ENCODE measurements at places on chromosomes 2 and 18.
A peak's percentile ranks its signal among the peaks of the same experiment; 100 is the strongest.

DNA sequence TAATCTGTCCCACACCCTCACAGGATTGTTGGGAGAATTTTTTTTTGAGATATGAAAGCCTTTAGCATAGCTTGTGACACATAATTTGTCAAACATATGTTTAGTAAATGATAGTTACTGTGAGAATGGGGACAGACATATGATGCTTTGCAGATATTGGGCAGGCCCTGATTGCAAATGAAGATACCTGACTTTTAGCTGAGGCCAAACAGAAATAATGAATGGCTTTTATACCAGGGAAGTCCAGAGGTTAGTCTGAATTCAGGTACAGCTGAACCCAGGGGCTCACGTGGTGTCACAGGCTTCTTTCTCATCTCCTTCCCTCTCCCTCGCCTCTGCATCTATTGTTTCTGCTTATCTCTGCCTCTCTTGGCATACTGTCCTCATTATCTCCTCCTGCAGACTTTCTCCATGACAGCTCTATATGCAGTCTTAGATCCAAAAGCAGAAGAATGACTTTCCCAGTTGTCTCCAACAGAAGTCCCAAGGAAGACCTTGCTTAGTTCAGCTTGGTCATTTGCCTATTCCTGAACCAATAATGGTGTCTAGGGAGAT is 4.9 kb upstream of the WNT10A start:
- DNase-seq = no peak

DNA sequence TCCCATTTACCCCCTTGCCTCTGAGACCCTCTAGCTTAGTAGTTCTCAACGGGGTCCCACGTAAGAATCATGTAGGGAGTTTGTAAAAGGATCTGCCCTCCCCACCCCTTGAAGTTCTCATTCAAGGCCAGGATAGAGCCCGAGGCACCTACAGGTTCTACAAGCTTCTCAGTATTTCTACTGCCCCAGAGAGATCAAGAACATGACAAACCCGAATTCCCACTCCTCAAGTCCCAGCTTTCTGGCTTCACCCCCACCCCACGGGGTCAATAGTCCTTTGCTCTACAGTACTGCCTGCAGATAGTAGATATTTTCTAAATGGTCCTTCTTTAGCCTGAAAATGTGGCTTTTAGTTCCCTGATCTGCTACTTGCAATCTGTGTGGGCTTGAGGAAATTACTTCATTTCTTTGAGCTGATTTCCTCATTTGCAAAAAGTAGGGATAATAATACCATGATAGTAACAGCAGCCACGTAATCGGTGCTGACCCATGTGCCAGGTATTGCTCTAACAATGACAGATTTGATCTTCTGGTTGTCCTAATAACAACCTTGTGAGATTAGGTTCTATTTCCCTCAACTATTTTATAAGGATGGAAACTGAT is 7.1 kb downstream of the CIB4 start:
- no peak for DNase-seq

DNA sequence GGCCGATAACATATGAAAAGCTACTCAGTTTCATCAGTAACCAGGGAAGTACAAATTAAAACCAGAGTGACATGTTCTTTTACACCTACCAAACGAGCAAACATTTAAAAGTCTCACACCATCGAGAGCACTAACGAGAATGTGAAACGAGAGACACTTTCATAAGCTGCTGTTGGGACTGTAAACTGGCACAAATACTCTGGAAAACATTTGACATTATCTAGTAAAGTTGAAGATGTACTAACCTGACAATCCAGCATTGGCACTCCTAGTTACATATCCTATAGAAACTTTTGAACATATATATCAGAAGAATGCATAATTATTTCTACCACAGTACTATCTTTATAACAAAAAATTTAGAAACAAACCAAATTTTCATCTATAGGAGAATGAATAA is 28.1 kb downstream of the NBAS start:
- DNase-seq = no peak

GRCh38 chr18:63151539-63151938 is 168.0 kb downstream of the BCL2 start:
- no peak for DNase-seq

DNA sequence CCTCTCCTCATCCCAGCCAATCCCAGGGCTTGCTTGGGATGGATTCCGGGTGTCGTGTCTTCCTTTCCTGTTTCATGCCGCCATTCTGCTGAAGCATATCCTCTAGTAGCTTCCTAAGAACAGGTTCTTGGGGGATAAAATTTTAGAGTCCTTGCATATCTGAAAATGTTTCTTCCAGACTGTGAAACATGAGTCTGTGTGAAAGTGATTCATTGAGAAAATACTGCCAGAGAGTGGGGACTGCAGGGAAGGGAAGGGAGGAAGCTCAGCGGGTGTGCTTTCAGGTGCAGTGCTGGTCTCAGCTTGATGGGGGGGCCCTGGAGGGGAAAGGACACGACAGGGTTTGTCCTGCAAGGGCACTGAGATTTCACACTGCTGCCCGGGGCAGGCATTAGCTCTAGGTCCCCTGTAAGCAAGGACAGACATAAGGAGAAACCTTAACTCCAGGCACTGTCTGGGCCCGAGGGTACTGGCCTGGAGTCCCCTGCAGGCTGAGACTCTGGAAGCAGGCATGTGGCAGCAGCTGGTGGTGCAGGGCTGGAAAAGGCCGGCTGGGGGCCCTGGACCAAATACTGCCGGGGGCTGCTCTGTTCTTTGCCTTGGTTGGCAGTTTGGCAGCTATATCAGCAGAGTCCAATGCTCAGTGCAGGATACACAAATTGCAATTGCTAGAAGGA is 97.6 kb upstream of the HS6ST1 start:
- DNase-seq = no peak

DNA sequence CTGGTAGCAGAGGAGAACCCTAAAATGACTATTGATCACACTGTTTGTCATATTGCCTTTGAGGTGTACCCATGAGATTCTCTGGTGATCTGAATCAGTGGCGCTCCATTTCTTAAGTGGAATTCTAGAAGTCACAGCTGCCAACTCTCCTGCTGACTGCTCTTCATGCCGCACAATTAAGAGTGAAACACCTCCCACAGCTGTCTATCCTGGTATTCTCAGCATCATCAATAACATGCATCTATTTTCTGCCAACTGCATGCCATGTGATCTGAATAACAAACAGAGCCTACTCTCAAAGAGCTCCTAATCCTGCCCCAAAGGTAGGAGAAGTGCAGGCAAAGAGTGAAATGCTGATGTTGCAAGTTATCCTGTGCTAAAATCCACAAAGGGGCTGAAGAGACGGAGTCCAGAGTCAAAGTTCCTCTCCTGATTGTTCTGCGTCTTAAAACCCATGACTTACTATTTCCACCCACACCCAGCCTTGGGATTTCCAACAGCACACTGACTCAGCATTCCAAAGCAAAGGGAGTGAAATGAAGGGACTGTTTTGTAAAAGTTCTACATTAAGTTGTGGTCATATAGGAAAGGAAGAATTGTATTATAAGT is 13.7 kb upstream of the DAPL1 start:
- peak; percentile 41 for DNase-seq

GRCh38 chr2:9020267-9020666 is 16.8 kb upstream of the MBOAT2 start:
- DNase-seq = no peak

DNA sequence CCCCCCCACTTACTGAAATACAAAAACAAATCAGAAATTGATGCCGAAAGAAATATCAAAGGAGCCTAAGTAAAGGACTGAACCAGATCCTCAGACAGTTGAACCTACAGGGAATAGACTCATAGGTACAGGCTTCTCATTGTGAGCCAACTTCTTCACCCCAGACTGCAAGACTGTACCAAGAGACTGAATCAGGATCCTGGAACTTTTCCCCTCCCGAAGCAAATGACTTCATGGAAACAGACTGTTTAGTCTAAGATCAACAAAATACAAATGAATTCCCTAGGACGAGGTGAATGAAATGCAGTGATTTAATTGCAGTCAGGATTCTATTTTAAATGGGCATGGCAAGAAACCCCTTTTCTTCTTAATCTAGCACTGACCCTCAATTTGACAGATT is 53.6 kb upstream of the RNF152 start:
- DNase-seq = peak; percentile 49

DNA sequence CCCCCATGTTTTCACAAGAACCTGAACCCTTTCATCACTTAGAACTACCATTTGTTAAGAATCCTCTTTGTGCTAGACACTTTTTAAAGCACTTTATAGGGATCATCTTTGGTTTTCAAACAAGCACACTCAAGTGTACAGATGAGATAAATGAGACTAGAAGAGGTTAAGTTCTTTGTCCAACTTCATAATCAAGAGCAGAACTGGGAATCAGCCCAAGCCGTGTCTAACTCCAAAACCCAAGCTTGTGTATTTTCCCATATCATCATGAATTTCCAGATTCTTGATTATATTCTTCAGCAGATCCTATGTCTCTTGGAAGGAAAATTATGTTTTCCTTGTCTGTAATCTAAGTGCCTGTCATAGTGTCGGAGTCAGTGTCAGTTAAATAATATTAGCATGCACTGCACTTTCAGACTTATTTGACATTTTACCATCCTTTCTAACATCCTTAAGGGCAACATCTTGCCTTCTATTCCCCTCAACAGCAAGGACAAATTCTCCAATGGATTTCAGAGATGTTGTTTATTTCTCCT is 123.0 kb upstream of the SETBP1 start:
- DNase-seq = no peak

DNA sequence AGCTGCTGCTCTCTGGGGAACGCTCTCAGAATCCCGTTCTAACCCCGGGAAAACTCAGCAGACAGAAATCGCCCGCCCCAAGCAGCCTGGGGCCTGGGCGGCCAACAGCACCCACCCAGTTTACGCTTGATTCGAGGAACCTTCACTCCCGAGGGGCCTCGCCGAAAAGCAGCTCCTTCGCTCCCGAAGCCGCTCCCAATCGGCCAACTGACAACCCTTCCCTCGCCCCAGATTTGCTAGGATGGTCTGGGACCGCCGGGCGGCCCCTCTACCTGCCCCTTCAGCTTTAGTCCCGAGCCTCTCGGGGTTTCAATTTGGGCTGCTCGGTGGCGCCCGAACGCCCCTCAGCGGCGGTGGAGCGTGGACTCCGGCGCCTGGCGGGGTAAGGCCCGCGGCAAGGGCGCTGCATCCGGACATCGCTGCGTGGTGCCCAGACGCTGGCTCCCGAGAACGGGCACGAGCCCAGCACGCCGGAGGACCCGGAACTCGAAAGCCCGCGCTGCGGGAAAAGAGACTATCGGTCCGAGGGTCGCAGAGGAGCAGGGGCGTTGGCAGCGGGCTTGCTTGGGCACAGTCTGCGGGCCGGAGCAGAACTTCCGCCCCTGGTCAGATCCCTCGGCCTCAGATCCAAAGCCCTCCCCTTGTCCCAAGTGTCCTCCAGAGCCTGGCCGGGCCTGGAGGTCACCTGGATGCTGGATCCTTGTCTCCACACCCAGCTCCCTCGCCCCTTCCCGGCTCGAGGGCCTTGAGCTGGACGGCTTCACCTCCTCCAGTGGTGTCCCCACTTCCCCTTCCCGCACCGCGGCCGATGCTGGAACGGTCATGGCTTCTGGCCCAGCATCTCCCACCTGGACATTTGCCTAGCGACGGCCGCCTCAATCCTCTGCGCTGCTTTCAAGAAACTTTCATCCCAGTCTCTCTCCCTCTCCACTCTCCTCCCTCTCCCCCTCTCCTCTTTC is 3.0 kb upstream of the OTX1 start:
- no peak for DNase-seq

DNA sequence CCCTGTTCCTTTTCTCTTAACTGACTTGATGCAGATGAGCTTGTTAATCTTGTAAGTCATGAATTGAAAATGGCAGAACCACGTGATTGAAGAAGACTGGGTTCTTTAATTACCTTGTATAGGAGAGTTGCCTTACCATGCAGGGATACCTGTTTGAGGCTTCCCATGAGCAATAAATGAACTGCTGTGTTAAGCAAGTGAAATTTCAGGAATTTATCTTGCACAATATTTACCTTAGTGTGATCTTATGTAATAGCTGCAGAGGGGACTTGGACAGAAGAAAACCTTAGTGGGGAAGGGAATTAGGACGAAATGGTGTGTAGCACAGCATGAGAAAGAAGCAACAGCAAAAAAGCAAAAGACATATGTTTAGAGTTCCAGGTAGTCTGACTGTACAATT is 384.0 kb upstream of the TMEFF2 start:
- no peak for DNase-seq

DNA sequence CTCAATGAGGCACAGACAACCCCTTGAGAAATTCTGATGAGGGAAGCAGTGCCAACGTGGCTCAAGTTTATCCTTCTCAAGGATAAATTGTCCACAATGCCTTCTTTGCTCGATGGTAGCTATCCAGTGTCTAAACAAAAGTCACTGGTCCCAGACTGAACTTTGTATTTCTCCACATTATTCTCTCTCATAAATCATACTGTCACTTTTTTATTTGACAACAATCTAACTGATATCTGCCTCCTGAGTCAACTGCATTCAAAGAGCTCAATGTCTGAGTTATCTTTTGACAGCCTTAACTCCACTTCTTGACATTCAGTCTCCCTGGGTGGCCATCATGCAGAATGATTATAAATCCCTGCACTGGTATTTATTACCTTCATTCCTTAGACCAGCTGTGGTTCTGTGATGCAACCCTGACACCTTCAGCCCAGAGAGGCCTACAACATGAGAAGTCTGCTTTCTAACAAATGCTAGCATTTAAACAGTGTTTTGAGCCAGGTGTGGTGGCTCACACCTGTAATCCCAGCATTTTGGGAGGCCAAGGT is 38.2 kb downstream of the IMMT start:
- DNase-seq = no peak

DNA sequence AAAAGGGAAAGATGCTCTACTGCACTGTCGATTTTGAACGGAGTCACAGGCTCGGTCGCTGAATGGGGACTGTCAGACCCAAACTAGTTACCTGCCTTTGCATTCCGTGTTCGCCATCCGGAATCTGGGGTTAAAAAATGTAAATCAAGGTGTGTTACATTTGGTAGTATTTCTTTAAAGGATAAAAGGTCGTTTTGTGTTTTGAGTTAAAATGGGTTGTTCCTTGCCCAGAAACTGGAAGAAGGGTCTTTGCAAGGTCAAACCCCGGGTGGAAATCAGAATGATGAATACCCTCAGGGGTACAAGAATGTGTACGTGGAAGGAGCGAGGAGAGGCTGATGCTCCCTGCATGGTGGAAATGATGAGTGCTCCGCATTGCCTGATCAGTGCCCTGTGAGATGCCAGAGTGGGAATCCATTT is 1.0 kb downstream of the VSNL1 start:
- DNase-seq = no peak

GRCh38 chr18:744832-745597 is 32.6 kb upstream of the ENOSF1 start:
- no peak for DNase-seq

DNA sequence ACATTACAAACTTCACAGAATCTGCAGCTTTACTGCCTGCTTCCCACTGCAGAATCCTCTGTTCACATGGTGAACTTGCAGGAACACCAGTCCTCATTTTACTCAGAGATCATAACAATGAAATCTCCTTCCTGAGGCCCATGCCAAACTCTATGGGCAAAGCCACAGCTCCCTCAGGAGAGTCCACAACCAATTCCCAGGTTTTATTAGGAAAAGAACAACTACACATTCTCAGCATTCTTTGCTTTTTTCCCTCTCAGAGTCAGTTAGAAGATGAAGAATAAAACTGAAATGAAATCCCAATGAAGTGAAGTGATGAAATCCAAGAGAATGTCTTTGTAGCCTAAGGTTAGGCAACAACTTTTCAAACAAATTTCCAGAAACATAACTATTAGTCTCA is 233.7 kb downstream of the DSEL start:
- no peak for DNase-seq

- peak; percentile 86 for DNase-seq
These were observed 16.8 kb upstream of the ATP8B1 start for GRCh38 chr18:57819671-57820460.
